ENCODE measurements at places on chromosomes 7 and 10. TPM values are rescaled to one million over a fixed set of nuclear protein-coding genes. Genes with fewer than 3 reads are reported as not detected.

Gene ARMH3
- 13.0 TPM for polyA plus RNA-seq

GRCh38 chr10:62075912-62076311, 174.4 kb downstream of the ARID5B start:
- DNase-seq: no peak

GRCh38 chr7:194252-195009, 2.1 kb downstream of the FAM20C start:
- DNase-seq: no peak

Gene INMT
- not detected for polyA plus RNA-seq

- DNase-seq: no peak
These were observed 553.8 kb upstream of the GALNT17 start for GRCh38 chr7:70578131-70578530.

All from GM12878 (cell line).